ENCODE measurements at places on chromosomes 7 and 10.

- no peak for DNase-seq
Observed at GRCh38 chr10:96614515-96614914, 27.7 kb upstream of the TM9SF3 start.

- no peak for DNase-seq
Observed at GRCh38 chr10:4656576-4657194, 169.3 kb upstream of the AKR1E2 start.

- no peak for DNase-seq
Observed at GRCh38 chr10:111113961-111114757, 37.3 kb downstream of the ADRA2A start.

GRCh38 chr10:43041422-43042342 lies 35.2 kb upstream of the RET start:
- DNase-seq, result no peak

DNA sequence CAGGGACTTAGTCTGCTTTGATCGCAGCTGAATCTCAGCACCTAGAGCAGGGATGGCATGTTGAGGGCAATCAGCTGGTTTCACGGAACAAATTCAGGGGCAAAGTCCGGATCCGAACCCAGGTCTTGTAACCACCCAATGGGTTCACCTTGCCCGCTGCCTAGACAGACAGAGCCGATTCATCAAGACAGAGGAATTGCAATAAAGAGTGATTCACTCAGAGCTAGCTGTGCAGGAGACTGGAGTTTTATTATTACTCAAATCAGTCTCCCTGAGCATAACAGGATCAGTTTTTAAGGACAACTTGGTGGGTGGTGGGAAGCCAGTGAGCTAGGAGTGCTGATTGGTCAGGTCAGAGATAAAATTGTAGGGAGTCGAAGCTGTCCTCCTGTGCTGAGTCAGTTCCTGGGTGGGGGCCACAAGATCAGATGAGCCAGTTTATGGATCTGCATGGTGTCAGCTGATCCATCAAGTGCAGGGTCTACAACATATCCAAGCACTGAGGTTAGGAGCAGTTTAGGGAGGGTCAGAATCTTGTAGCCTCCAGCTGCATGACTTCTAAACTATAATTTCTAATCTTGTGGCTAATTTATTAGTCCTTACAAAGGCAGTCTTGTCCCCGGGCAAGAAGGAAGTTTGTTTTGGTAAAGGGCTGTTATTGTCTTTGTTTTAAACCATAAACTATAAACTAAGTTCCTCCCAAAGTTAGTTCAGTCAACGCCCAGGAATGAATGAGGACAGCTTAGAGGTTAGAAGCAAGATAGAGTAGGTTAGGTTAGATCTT lies 43.5 kb upstream of the CHST3 start:
- DNase-seq, result no peak

- DNase-seq, result no peak
Observed at GRCh38 chr10:85993840-85994507, 372.6 kb downstream of the GRID1 start.

- no peak for DNase-seq
Observed at GRCh38 chr7:150745086-150745485, 7.9 kb downstream of the GIMAP5 start.

DNA sequence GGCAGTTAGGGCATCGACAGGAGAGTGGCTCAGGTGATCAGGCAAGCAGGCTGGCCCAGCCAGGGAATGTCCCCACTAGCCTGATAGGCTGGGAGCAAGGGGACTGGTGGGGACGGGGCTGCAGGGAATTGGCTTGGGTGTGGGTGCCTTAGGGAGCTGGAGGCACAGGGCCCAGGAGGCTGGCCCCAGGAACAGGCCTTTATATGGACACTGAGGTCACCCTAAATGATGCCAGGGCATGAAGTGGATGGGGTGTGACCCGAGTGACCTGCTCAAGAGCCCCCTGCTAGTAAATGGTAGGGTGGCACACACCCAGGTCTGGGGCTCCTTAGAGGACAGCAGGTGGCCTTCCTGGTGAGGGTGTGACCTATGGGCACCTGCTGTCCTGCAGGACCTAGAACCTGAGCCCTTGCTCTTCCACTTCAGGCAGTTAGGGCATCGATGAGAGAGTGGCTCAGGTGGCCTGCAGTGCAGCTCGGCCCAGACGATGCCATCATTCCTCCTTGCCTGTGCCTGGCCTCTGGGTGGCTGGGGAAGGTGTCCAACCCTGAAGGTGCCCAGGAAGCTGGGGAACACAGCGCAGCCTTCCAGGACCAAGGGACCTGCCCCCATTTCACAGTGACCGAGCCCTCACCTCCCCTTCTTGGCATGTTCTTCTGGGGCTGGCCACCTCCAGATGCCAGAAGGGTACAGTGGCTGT lies 51.7 kb upstream of the LEP start:
- DNase-seq, result no peak

All from stimulated activated CD8-positive, alpha-beta memory T cell treated with anti-CD3 and anti-CD28 coated beads, Interleukin-15, amount 100 ng/mL, for 24 hours (primary cell).